H4 (cell line): ENCODE measurements at places on chromosomes 1 and 21. TPM values are rescaled to one million over a fixed set of nuclear protein-coding genes. Genes with fewer than 3 reads are reported as not detected.

HSD11B1 gene
- total RNA-seq = 0.08 TPM in 1 of 2 replicates, not detected in the other

PTPRC gene
- total RNA-seq = 0.14 TPM in 1 of 2 replicates, not detected in the other

TMEM125 gene
- total RNA-seq = not detected in 2 replicates

RPTN gene
- total RNA-seq = not detected in 2 replicates

CD1E gene
- not detected in 2 replicates for total RNA-seq

DNA sequence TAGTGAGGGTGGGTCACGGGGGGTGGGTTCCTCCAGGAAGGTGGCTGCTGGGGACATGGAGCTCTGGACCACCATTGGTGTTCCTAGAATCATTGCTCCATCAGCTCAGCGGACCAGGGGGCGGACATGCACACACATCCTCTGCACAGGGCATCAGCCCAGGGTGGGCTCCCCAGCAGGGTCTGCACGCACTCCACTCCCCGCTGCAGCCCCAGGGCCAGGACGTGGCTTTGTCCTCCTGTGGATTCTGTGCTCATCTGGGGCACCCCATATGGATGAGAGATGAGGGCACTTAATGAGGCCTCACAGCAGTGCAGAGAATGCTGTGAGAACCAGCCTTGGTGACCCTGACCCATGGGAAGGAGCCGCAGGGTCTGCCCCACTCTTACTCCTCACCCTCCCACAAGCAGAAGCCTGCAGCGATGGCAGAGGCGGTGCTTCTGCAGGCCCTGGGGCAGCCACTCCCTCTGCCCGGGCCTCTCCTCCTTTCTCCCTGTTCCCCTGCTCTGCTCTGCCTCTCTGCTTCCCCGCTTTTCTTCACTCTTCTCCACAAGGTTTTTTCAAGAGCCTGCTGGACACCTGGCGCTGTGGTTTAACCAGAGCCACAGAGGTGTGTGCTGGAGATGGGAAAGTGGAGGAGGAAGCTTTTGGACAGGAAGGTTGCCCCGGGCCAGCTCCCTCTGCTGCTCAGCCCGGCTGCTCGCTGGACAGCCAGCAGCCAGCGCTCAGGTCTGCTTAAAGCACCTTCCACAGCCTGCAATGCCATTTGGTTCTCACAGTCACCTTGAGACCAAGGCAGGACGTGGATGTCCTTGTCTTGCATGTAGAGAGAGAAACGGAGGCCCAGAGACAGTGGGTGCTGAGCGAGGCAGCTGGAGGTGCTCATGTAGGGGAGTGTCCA is 26.3 kb upstream of the PCBP3 start:
- DNase-seq = no peak

GRCh38 chr1:148354913-148355308 is 128.2 kb downstream of the PPIAL4G start:
- DNase-seq = no peak

- DNase-seq = no peak
Observed at GRCh38 chr1:184051138-184051484, 419 bp upstream of the TSEN15 start.

GRCh38 chr21:26412885-26413284 is 160.2 kb downstream of the CYYR1 start:
- DNase-seq = no peak

GRCh38 chr1:55280731-55281130 is 65.6 kb upstream of the USP24 start:
- no peak for DNase-seq

DNA sequence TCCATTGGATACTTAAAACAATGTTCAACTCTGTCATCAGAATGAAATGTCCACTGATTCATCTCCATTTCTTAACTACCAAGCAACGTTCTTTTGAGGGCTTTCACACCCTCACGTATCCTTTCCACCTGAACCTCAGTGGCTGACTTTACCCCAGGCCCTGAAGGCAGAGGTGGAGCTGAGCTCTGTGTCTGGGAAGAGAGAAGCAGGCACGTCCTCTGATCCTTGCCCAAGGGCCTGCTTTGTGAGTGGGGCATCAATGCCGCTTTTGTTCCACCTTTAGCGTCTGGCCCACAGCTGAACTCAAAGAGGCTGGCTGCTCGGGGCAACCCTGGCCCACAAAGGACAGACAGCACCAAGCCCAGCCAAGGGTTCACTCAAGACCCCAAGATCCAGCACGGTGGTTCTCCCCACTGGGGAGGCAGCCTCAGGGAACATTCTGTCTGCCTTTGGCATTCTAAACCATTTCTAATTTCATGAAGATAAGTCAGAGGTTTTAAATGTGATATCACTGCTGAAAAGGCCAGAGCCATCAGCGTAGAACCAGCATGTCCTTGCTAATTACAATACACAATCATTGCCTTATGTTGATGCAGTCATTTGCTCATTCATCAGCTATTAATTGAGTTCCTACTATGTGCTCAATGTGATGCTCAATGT is 126.0 kb upstream of the UBE2U start:
- DNase-seq = no peak
